Muscle of arm (tissue), 14 donors: ENCODE measurements at places on chromosomes 7 and 10. TPM values are rescaled to one million over a fixed set of nuclear protein-coding genes. Genes with fewer than 3 reads are reported as not detected.

GRCh38 chr10:47309408-47310089 is 9.6 kb downstream of the GDF10 start:
- no peak for DNase-seq

DNA sequence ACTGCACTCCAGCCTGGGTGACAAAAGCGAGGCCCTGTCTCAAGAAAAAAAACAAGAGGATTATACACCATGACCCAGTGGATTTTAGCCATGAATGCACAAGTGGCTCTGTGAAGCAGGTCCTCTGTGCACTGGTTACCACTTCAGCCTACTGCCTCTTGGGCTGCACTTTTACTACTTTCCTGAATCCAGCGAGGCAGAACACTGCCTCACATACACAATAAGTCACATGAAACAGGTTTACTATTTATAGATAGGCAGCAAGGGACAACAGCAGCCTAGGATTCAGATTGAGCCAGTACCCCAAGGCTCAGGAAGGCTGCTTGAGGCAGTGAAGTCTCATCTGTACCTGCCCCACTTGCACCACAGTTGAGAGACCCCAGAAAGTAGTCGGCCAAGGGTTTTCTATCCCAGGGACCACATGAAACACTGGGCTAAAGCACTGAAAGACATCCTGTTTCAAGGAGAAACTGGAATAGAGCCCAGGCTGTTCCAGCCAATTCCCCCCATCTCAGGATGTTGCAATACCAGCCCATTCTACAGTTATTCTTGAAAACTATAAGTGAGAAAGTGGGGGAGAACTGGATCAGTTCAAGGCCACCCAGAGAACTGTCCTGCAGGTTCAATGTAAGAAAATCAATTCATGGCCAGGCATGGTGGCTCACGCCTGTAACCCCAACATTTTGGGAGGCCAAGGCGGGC is 10.3 kb upstream of the OGDH start:
- no peak for DNase-seq

DNA sequence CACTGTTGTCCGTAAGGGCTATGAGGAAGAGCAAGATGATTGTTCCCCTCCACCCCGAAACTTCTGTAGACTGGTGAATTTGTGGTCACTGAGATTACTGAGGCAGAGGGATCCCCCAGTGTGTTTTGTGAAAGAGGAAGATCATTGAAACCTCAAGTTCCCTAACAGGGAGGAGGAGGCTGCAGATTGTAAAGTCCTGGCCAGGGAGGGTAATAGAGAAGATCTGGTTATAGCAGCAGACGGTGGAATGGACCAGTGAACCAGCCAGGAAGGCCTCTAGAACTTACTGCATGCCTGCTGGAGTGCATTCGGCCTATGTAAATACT is 31.1 kb downstream of the LMTK2 start:
- DNase-seq = no peak

GRCh38 chr7:43244784-43245183 is 132.3 kb downstream of the HECW1 start:
- DNase-seq = no peak

CTBP2 gene
- 47.7 TPM for polyA plus RNA-seq

DNA sequence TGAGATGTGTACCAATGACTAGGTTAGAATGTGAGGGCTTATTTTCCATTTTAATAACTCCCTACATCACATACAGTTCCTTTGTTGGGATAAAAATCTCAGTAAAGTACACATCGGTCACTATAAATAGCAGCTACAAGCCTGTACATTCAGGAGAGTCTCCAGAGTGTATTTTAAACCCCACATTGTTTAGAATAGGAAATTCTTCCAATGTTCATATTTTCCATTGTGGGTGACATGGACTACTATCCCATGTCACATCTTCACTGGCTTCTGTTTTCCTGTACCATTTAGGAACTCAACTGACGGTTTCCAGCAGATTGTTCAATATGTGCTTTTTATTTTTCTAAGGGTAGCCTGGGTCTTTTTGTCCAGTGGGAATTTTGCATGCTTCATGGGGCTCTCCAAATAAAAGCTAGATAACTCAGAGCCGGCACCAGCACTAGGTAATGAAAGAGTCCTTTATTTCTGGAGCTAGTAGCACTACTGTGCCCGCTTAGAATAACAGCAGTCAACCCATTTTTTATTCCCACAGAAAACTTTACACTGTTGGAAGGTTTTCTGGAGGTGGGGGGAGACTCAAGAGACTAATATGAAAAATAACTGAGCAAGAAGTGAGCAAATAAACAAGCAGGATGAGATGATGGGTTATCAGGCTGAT is 100.5 kb downstream of the CALD1 start:
- no peak for DNase-seq

ABCA13 gene
- polyA plus RNA-seq = 0.05 TPM

DNA sequence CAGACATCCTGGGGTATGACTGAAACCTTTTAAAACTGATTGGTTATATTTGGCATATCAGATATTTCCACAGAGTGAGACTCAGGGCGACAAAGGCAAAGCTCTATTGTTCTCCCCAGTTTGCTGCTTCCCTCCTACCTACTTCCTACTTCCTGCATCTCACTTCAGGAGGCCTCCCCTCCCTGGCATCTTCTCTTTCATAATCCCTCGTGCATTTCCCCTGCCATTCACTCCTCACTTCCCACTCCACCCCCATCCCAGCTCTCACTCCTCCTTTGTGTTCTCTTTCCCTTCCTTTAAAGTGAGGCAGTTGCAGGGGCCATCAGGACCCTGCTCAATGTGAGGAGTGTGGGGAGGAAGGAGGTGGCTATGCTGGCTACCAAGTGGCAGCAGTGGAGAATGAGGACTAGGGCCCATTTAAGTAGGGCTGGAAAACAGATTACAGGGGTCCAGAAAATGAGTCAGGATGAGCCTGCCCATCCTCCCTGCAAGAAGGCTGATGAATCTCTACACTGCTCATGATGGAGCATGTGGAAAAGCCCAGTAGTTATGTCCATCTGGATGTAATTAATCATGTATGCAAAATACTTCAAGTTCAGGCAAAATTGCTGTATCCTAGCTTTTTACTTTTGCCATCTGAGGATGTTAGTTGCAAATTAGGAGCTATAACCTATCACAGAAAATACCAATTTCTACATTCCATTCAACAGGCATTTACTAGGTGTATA is 311.8 kb upstream of the IMMP2L start:
- DNase-seq = no peak

DNA sequence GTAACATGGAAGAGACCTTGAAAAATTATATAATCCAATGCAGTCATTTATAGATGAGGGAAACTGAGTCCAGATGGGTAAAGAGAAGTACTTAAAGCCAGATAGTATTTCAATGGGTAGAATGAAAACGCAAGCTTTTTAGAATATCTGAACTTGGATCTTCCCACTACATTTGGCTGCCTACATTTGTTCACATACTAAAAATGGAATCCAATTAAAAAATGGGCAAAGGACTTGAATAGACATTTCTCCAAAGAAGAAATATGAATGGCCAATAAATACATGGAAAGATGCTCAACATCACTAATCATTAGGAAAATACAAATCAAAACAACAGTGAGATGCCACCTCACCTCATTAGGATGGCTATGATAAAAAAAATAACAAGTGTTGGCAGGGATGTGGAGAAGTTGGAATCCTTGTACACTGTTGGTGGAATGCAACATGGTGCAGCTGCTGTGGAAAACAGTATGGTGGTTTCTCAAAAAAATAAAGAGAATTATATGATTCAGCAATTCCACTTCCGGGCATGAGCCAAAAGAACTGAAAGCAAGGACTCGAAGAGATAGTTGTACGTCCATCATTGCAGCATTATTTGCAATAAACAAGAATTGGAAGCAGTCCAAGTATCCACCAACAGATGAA is 188.0 kb downstream of the FRMD4A start:
- no peak for DNase-seq

DNA sequence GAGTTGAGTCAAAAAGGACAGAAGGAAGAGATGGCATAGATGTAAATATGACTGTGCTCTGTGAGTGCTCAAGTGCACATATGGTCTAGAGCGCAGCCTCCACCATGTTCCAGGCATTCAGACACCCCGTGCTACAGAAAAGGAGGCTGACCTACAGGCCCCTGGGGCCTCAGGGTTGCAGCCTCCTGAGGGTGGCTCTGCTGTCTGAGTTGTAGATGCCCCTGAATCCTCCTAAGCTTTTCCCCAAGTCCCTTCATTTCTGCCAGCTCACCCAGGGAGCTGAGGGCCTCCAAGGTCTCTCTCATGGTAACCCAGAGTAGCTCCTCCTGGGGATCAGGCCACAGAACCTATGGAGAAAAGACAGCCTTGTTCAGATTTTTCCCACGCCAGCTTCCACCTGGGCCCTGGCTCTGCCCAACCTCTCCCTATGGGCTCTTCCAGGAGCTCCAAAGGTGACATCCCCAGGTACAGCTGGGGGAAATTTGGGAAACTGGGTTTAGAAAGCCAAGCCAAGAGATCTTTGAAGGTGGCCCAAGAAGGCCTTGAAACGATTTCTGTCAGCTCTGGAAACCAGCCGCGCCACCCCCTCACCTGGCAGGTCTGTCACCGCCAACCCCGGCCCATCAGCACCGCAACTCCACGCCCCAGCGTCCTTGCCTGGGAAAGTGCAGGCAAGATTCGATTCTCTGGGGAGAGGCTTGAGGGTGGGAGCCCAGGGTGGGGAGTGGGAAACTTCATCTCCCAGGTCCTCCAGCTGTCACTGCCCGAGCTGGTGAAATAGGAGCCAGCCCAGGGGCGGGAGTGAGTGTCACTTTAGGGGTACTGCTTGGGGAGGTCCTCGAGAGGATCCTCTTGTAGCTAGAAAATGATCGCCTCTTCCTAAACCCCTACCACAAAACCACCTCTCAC is 2.4 kb downstream of the ZNF467 start:
- no peak for DNase-seq

- no peak for DNase-seq
These were observed 20.5 kb upstream of the AOC1 start for GRCh38 chr7:150831851-150832250.

MUC3A gene
- 0.18 TPM for polyA plus RNA-seq
